Osteoblast (primary cell): ENCODE measurements at places on chromosomes 11 and 22. TPM values are rescaled to one million over a fixed set of nuclear protein-coding genes. Genes with fewer than 3 reads are reported as not detected.

SPON1 gene
- 0.72 and 0.88 TPM in 2 replicates for total RNA-seq

PTPN5 gene
- not detected in 2 replicates for total RNA-seq

CABP7 gene
- not detected in 2 replicates for total RNA-seq

FGF3 gene
- not detected in 2 replicates for total RNA-seq

PNPLA5 gene
- not detected in 2 replicates for total RNA-seq

MIF gene
- total RNA-seq: 123 and 131 TPM in 2 replicates

C22orf31 gene
- not detected in 2 replicates for total RNA-seq

DNA sequence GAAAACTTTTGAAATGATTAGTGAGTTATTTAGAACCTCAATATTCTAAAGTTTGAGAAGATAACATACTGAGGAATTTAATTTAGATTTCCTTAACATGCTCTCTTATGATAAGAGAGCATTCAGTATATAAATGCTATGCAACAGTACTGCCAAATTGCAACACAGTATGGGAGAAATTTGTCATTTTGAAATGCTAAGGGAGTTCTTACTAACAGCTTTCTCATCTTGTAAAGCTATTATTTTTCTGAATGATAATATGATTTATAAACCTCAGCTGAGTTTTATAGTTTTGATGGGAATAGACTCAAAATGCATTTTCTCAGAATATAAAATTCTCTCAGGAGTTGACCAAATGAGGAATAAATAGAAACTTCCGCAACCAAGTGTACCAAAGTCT is 108.4 kb downstream of the SPON1 start:
- H3K27ac ChIP-seq: no peak overlapping the region
- H3K4me3 ChIP-seq: no peak overlapping the region
- DNase-seq: no peak
- H3K4me1 ChIP-seq: no peaks in the 10 kb centered on the region
- no peaks in the 10 kb centered on the region for H3K27me3 ChIP-seq
- no peaks in the 10 kb centered on the region for H3K36me3 ChIP-seq

- no peak overlapping the region for H3K4me3 ChIP-seq
- no peak for DNase-seq
- H3K27ac ChIP-seq: no peak overlapping the region
Measured at GRCh38 chr11:98411777-98412176, 609.0 kb upstream of the CNTN5 start.

DNA sequence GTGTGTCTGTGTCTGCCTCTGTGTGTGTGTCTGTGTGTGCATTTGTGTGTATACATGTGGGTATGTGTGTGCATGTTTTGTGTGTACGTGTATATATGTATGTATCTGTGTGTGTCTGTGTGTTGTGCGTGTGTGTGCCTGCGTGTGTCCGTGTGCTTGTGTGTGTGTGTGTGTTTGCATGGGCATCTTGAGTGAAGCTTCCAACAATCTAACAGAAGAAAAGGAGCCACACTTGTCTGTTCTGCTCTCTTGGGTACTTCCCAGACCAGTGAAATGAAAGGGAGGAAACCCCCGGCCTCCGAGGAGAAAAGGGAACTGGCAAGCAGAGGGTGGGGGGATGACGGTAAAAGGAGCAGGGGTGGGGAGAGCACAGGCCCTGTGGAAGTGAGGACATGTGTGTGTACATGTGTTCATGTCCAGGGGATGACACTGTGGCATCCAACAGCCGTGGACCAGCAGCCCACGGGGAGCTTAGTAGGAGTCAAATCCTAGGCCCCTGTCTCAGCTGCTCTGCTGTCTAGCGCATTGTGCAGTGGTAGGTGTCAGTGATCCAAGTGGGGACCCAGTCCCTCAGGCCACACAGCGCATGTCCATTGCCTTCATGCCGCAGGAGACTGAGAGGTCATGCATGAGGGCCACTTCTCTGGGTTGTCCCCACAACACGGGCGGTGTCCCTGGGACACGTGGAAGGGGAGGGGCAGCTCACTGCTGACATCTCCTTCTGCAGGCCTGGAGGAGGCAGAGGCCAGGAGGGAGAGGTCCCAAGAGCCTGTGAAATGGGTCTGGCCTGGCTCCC is 8.1 kb downstream of the CSF2RB start:
- peaks cover 3% of the 10 kb centered on the region for H3K27me3 ChIP-seq
- H3K4me3 ChIP-seq: no peak overlapping the region
- H3K4me1 ChIP-seq: peaks cover 3% of the 10 kb centered on the region
- peak; percentile 35 for DNase-seq
- H3K27ac ChIP-seq: no peak overlapping the region
- no peaks in the 10 kb centered on the region for H3K36me3 ChIP-seq

DNA sequence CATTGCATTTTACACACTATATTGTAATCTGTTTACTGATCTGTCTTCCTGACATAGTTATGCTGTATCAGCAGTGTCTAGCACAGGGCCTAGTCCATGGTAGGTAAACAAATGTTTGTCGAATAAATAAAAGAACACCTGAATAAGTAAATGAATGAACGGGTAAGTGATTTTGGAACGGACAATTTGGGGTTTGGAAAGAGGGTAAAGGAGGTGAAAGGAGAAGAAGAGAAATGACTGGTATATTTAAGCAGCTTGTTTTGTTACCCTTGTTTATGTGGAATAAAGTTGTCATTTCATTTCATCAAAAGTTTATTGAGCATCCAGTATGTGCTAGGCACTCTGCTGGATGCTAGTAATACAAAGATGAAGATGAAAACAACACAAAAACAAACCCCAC is at the start of gene HEPN1:
Gene HEPN1, plus strand, starts transcription at position 301 of the 400 bp plus-strand sequence.
- no peak within 1 kb of the TSS for H3K27ac ChIP-seq
- DNase-seq: no peak
- no peaks in the 10 kb centered on the region for H3K36me3 ChIP-seq
- no peaks in the 10 kb centered on the region for H3K27me3 ChIP-seq

- no peak overlapping the region for H3K27ac ChIP-seq
- peaks cover 26% of the 10 kb centered on the region for H3K4me1 ChIP-seq
- no peak for DNase-seq
- H3K27me3 ChIP-seq: no peaks in the 10 kb centered on the region
- H3K36me3 ChIP-seq: peaks cover 19% of the 10 kb centered on the region
Measured at GRCh38 chr11:61959678-61960077, 7.8 kb downstream of the FTH1 start.

- no peaks in the 10 kb centered on the region for H3K36me3 ChIP-seq
- H3K4me3 ChIP-seq: no peak overlapping the region
- no peak for DNase-seq
- no peak overlapping the region for H3K27ac ChIP-seq
- no peaks in the 10 kb centered on the region for H3K27me3 ChIP-seq
Measured at GRCh38 chr22:25972397-25972796, 196.9 kb upstream of the SEZ6L start.

- H3K4me1 ChIP-seq: no peaks in the 10 kb centered on the region
- no peak overlapping the region for H3K27ac ChIP-seq
- no peak overlapping the region for H3K4me3 ChIP-seq
- no peaks in the 10 kb centered on the region for H3K27me3 ChIP-seq
Measured at GRCh38 chr22:37445501-37445900, 18.2 kb upstream of the ELFN2 start.

DNA sequence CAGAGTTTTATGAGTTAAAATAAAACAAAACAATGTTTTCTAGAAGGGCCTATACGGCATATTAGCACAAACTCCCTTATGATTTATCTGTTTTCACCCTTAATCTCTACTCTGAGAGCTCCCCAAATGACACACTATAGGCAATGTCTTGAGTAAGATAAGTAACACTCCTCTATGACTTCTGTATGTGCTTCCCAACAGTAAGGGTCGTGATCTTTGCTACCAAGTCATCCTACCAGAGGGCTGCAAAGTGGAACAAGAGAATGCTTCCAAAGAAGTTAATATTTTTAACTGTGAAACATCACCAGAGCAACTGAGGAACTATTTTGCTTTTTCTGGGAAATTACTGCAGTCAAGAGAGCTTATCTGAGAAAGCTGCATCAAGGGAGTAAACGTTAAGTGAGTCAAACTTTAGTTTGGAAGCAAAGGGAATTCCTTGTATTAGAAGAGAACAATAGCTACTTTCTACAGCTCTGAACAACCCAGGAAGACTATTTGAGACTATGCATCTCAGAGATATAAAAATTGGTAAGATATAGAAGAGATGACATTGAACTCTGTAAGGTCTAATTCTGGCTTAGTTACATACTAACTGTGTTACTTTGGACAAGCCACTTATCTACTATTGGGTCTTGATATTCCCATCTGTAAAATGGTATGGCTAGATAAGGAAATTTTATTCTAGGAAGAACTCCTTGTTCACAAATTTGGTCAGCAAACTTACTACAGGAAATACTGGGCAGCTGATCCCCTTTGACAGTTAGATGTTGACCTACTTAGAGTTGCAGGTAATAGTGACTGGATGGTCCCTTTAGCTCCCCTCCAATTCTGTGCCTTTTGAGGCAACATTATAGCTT is 43.7 kb upstream of the CCDC34 start:
- no peak overlapping the region for H3K4me3 ChIP-seq
- H3K4me1 ChIP-seq: peaks cover 5% of the 10 kb centered on the region
- no peak overlapping the region for H3K27ac ChIP-seq
- no peaks in the 10 kb centered on the region for H3K27me3 ChIP-seq

GRCh38 chr11:68505596-68505995 is 45.0 kb downstream of the PPP6R3 start:
- peaks cover 37% of the 10 kb centered on the region for H3K4me1 ChIP-seq
- H3K27me3 ChIP-seq: no peaks in the 10 kb centered on the region
- H3K36me3 ChIP-seq: no peaks in the 10 kb centered on the region
- DNase-seq: peak; percentile 72

- no peaks in the 10 kb centered on the region for H3K27me3 ChIP-seq
- no peak overlapping the region for H3K27ac ChIP-seq
- H3K4me3 ChIP-seq: no peak overlapping the region
- H3K4me1 ChIP-seq: no peaks in the 10 kb centered on the region
Measured at GRCh38 chr22:47698906-47699305, 936.5 kb downstream of the TBC1D22A start.

- peaks cover 4% of the 10 kb centered on the region for H3K4me1 ChIP-seq
- no peak overlapping the region for H3K4me3 ChIP-seq
- no peak overlapping the region for H3K27ac ChIP-seq
- DNase-seq: no peak
- H3K36me3 ChIP-seq: no peaks in the 10 kb centered on the region
Measured at GRCh38 chr11:34233215-34233614, 124.6 kb downstream of the ABTB2 start.

DNA sequence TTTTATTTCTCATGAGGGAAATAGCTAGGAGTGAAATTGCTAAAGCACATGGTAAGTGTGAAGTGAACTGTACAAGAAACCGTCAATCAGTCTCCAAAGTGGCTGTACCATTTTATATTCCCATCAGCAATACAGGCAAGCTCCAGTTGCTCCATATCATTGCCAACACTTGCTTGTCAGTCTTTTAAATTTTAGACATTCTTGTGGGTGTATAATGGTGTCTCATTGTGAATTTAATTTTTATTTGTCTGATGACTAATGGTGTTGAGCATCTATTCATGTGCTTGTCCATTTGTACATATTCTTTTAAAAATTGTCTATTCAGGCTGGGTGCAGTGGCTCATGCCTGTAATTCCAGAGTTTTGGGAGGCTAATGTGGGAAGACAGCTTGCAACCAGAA is 34.1 kb upstream of the SMCO4 start:
- DNase-seq: no peak
- H3K27me3 ChIP-seq: no peaks in the 10 kb centered on the region
- peaks cover 10% of the 10 kb centered on the region for H3K4me1 ChIP-seq
- H3K4me3 ChIP-seq: no peak overlapping the region
- no peaks in the 10 kb centered on the region for H3K36me3 ChIP-seq
- H3K27ac ChIP-seq: peak overlapping the region; percentile 72

DNA sequence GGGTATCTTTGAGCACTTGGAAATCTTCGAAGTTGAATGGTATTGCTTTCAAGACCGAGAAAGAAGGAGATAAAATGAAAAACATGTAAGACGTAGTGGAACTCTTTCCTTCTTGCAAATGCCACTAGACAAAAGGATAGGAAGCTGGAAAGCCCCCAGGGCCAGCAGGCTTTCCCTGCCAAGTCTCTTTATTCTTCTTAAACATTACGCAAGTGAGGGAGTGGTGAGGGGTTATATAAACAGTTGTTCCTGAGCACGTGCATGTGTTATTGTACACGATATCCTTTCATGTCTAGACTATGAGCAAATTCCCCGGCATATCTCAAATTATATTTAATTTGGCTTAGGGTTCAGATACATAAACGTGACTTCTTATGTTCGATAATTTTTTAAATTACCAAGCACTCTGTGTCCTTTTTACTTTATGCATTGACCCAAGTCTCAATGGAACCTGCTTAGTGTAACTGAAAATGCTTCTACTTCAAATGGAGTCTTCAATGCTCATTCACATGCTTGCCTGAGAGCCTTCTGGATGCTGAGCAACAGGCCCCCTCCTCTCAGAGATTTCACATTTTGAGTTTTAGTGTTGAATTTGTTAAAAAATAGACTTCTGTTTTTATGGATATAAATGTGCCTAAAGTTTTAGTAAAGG is 59.0 kb downstream of the PPP2R1B start:
- peaks cover 54% of the 10 kb centered on the region for H3K36me3 ChIP-seq
- DNase-seq: no peak
- no peaks in the 10 kb centered on the region for H3K4me1 ChIP-seq
- no peaks in the 10 kb centered on the region for H3K27me3 ChIP-seq

DNA sequence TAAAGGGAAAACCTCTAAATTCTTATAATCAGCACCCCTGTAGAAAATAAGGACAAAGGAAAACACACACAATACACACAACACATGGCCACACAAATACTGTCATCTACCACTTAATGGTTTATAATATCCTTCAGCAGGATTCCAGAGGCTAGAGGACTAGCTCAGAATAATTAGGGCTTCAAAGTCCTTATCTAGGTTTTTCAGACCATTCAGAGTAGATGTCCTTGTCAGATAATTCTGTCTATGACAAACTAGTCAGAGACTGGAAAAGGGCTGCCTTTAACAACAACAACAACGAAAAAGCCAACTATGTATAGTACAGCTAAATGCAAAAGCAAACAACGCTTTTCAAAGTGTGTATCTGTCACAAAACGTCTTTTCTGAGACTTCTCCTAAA is 456.5 kb upstream of the CNTN5 start:
- no peaks in the 10 kb centered on the region for H3K4me1 ChIP-seq
- DNase-seq: no peak
- no peaks in the 10 kb centered on the region for H3K36me3 ChIP-seq
- H3K27me3 ChIP-seq: no peaks in the 10 kb centered on the region

DNA sequence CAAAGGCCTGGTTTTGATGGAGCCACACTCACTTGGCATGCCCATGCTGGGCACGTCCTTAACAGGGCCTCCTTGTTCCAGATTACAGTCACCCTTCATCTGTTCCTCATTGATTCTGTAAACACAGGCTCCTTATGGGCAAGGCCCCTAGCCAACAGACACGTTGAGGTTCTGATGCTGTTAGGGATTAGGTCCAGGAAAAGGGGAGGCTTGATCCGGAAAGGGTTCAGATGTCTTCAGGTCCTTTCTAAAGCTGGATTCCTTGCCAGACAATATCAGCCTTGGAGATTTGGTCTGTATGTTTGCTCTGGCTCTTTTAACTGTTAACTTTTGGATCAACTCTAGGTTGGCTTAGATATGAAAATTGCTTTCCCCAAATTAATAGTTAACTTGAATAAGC is 46.9 kb upstream of the PRSS23 start:
- H3K27ac ChIP-seq: no peak overlapping the region
- H3K4me1 ChIP-seq: peaks cover 11% of the 10 kb centered on the region
- H3K4me3 ChIP-seq: no peak overlapping the region
- H3K36me3 ChIP-seq: no peaks in the 10 kb centered on the region

GRCh38 chr22:46297151-46297812 is 612 bp downstream of the GTSE1 start:
- H3K4me1 ChIP-seq: peaks cover 20% of the 10 kb centered on the region
- H3K4me3 ChIP-seq: peak overlapping the region; percentile 90
- H3K27ac ChIP-seq: peak overlapping the region; percentile 77
- DNase-seq: peak; percentile 87

GRCh38 chr11:34586488-34587281 is 34.2 kb upstream of the EHF start:
- no peak overlapping the region for H3K27ac ChIP-seq
- DNase-seq: no peak
- H3K4me1 ChIP-seq: peaks cover 5% of the 10 kb centered on the region
- no peaks in the 10 kb centered on the region for H3K36me3 ChIP-seq
- H3K27me3 ChIP-seq: peaks cover 18% of the 10 kb centered on the region
